ENCODE measurements at places on chromosomes 4 and X.

- DNase-seq, result peak; percentile 72
These were observed 78.0 kb upstream of the BCOR start for GRCh38 chrX:40175511-40176350.

GRCh38 chr4:64250488-64250887 lies 158.8 kb downstream of the TECRL start:
- no peak for DNase-seq

DNA sequence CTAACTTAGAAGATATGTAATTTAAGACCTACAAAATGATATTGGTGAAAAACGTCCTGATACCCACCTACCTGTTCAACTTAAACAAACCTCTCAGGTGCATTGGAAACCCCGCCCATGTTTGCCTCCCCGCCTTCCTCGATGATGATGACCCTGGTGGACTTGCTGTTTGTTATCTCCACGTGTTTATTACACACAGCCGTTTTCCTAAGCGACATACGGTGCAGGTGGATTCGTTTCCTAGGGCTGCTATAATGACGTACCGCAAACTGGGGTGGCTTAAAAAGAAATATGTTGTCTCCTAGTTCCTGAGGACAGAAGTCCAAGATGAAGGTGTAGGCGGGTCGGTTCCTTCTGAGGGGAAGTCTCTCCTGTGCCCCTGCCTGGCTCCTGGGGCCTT lies 110.7 kb downstream of the GPR143 start:
- DNase-seq, result no peak

- peak; percentile 60 for DNase-seq
These were observed 11.0 kb upstream of the DUSP9 start for GRCh38 chrX:153635788-153636668.

- DNase-seq, result peak; percentile 39
These were observed 10.3 kb upstream of the AKAP17A start for GRCh38 chrX:1581132-1581531.

GRCh38 chr4:148539387-148539786 lies 97.2 kb upstream of the NR3C2 start:
- DNase-seq, result no peak

DNA sequence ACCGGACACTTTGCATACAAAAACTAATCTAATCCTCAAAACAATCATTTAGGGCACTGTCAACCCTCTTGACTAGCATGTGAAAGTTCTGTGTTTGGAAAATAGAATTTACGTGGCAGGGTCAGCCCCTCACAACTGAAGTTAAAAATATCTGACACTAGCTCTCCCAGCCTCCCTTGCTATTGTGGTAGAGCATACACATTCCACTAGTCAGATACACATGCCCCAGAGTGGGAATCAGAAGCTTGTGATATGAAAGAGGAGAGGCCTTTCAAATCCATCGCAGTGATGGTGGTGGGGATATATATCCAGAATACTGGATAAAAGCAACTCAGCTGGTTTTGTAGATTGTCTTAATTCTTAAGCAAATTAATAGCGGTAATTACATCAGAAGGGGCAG lies 205.7 kb upstream of the IL15 start:
- no peak for DNase-seq

DNA sequence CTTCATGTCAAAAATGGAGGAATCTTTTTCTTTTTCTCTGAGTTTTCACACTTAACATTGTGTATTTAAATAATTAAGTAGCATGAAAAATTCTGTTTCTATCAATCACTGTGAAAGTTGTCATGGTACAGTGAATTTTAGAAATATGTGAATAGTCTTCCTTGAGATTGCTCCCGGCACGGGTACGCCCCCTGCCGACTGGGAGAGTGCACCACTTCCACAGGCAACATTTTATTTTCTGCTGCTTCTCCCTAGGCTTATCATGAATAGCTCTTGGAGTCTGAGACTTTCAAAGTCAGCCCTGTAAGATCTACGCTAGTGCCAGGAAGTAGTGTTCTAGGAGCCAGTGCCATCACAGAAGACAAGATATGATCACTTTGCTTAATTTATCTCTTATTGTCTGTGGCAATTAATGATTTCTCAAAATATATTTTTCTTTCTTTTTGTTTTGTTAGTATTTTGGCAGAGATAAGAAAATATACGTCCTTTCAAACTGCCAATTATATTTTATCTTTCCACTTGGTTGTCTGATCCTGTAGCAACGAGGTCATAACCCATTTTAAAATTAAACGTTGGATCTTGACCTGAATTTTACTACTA lies 763.8 kb upstream of the AADAT start:
- peak; percentile 69 for DNase-seq

DNA sequence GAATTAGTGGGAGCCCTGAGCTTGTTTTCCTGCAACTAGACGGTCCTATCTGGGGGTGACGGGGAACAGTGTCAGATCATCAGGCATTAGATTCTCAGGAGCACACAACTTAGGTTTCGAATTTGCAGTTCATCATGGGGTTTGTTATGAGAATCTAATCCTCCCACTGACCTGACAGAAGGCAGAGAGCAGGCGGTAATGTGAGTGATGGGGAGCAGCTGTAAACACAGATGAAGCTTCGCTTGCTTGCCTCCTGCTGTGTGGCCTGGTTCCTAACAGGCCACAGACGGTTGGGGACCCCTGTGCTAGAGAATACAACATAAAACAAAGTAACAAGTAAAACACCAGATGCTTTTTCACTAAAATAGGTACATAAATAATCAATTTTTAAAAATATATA lies 86.2 kb upstream of the BLTP1 start:
- DNase-seq, result no peak

DNA sequence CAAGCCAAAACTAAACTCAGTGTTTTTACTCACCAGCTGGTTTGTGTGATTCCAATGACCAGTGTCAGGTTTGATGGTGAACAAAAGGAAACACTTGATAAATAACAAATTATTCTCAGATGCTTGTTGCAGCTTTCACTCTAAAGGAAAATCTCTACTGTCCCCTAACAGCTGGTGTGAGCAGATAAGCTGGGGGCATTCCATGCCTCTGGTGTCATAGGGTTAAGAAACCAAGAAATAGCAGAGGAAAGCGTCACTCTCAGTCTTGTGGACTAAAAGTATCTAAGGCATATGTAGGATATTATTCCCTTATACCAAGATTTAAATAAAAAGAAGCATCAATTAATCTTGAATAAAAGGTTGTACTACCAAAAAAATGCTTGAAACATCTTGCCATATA lies 24.3 kb downstream of the TRPC5 start:
- DNase-seq, result no peak

GRCh38 chrX:97860226-97860625 lies 976.5 kb downstream of the RPA4 start:
- DNase-seq, result no peak

- DNase-seq, result no peak
These were observed 1000.0 kb downstream of the CCSER1 start for GRCh38 chr4:91127192-91127591.

DNA sequence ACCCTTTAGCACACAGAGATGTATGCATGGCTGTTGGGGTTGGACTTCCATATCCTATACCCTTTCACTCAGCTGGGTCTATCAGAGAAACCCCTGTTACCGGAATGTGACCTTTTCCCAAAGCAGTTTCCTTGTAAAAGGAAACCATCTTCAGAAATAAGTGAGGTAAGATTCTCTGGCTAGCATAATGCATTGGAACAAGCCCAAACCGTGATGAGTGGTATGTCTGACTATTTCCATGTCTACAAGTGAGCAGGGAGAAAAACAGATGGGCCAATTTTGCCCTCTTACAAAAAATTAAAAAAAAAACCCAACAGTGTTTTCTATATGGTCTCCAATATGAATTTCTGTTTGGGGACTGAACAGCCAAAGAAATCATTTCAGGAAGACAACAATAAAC lies 283.9 kb downstream of the SMARCA1 start:
- DNase-seq, result no peak

DNA sequence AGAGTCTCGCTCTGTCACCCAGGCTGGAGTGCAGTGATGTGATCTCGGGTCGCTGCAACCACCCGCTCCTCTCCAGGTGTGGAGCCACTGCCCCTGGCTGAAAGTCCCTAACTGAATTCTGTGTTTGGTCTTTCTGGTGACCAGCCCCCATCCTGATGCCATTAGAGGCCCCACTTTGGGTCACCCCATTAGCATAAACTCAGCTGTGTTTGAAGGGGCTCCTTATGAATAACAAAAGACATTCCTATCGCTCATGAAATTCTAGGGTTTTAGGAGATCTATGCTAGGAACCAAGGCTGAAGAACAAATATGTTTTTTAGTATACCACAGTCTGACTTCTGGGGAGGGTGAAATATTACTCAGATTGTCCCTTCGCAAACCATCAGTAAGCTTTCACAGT lies 652.9 kb downstream of the ADGRL3 start:
- no peak for DNase-seq

DNA sequence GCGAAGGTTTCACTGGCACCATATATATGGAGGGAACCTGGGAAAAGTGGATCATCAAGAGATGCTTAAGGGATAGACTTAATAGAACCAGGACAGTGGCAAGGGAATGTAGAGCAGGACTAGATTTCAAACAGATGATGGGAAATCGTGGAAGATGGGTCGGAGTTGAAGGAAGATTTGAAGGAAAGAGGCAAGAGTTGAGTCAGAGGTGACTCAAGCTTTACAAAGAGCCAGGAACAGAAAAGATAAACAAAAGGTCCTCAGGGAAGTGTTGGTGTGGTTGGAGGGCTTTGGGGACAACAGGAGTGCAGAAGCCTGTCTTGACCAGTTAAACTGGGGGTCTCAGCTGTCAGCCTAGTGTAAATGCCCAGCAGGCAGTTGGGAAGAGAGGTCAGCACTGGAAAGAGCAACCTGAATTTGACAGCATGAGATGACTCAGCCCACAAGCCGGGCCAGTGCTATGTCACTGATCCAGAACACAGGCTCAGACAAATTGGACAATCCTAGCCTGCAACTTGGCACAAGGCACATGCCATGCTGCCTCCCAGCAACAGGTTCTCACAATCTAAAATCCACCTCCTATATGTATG lies 230.5 kb downstream of the IDS start:
- DNase-seq, result no peak

DNA sequence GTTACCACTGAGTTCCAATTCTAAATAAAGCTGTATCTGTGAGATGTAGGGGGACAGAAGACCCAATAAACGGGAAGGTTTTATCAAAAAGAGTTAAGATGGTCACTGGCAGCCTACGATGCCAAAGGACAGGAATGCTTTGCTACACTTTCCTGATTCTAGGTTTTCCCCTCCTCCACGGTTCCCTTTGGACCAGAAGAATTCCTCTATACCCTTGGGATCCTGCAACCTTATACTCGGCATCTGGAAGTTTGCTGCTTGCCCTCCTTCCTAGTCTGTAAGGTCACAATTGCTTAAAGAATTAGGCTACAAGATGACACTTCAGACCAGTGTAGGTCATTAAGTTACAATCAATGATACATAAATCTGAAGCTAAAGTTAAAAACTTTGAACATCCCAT lies 64.3 kb downstream of the SCML2 start:
- DNase-seq, result no peak

GRCh38 chrX:39065051-39065871 lies 264.0 kb downstream of the MID1IP1 start:
- DNase-seq, result no peak

DNA sequence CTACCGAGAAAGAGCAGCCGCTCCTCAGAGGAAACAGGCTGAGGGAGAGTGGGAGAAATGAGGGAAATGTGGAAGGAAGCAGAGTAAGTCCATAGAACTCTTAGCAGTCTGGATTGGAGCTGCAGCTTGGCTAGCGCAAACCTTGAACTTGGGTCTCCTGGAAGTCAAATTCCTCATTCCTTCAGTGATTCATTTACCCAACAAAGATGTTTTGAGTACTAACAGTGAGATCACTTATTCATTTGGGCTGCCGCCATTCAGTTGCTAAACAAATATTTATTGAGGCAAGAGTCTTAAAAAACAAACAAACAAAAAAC lies 51.5 kb downstream of the SEL1L3 start:
- no peak for DNase-seq

- DNase-seq, result no peak
These were observed 161.5 kb downstream of the SOWAHB start for GRCh38 chr4:76736414-76736813.

- no peak for DNase-seq
These were observed 187.7 kb downstream of the MGST2 start for GRCh38 chr4:139853309-139853708.

GRCh38 chrX:132267392-132267791 lies 48.1 kb upstream of the RAP2C start:
- DNase-seq, result no peak
